Mesothelial cell of epicardium (in vitro differentiated cells): ENCODE measurements at places on chromosomes 7 and 10.

DNA sequence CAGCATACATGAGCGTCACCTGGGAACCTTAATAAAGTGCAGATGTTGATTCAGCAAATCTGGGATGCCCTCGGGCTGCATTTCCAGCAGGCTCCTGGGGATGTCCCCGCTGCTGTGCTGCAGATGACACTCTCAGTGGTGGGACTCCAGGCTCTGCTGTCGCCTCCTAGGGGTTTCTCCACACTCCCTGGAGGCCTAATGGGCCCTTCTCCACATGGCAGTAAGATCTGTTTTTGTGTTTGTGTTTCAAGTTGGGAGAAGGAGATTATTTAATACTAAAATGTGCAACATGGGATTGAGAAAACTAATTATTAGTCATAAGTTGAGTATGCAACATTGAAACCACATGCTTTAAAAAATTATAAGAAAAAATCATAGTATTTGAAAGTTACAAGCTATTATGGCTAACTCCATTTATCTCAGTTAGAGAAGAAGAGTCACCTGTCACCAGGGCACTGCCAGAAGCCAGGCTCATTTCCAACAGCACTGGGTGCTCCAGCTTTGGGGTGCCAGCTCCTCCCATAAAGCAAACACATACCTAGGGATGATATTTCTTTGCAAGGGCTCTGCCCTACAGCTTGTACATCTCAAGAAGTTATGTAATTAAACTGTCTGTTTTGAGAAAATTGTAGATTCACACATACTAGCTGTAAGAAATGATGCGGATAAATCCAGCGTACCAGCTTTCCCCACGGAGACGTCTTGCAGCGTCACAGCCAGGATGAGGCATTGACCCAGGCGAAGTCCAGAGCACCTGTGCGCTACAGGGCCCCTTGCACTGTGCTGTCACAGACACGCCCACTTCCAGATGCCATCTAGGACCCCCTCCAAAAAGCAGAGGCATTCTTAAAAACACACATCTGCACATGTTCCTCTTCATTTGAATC is 106.4 kb downstream of the EGFR start:
- no peak for DNase-seq

GRCh38 chr7:33799766-33800165 is 105.6 kb upstream of the BMPER start:
- DNase-seq, result no peak

DNA sequence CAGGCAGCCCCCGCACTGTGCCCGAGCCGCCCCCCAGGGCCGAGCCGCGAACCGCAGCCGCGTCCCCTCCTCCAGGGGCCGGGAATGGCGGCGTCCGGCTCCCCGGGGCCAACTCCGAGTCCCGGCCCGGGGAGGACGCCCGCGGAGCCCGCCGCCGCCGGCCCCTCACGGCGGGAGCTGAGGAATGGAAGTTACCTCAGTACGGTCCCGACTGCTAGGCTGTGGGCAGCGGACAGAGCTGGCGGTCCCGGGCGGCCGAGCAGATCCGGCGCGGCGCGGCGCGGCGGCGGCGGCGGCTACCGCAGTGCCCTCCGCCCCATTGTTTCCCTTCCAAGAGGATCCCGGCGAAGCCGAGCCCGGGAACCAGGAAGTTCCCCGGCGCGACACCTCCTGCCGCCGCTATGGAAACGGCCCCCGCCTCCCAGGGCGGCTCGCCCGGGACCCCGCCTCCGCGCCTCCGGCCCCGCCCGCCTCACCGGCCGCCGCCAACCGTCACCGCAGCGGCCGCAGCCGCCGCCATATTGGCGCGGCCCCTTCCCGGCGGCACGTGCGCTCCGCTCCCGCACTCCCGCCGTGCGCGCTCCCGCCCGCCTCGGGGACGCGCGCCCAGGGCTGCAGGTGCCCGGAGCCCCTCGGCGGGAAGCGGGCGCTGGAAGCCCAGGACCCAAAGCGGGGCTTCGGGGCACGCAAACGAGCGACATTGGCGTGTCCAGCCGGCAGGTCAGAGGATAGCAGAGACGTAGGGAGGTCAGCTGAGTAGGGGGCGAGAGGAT is at the start of gene USP6NL:
TSS of gene USP6NL (minus strand) at position 403 of the 773 bp plus-strand sequence. CDS start 14,016 bp downstream, outside the sequence.
- DNase-seq, result peak; percentile 91

DNA sequence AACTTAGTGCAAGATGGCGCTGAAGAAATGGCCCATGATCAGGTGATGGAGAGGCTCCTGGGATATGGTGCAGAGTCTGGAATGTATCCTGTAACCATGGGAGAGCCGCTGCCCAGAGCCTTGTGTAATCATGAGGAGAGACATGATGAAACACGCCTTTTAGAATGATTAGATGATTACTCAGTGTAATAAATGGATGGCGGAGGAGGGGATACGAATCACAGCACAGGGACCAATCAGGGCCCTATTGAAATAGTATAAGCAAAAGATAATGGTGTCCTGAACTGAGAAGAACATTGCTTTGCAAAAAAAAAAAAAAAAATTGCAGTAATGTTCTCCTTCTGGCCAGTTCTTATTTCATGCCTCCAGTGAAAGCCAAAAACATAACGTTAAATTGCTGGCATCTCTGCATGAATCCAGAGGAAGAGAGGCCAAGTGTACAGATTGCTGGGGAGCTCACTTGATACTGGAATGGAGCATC is 668.5 kb upstream of the AUTS2 start:
- no peak for DNase-seq

DNA sequence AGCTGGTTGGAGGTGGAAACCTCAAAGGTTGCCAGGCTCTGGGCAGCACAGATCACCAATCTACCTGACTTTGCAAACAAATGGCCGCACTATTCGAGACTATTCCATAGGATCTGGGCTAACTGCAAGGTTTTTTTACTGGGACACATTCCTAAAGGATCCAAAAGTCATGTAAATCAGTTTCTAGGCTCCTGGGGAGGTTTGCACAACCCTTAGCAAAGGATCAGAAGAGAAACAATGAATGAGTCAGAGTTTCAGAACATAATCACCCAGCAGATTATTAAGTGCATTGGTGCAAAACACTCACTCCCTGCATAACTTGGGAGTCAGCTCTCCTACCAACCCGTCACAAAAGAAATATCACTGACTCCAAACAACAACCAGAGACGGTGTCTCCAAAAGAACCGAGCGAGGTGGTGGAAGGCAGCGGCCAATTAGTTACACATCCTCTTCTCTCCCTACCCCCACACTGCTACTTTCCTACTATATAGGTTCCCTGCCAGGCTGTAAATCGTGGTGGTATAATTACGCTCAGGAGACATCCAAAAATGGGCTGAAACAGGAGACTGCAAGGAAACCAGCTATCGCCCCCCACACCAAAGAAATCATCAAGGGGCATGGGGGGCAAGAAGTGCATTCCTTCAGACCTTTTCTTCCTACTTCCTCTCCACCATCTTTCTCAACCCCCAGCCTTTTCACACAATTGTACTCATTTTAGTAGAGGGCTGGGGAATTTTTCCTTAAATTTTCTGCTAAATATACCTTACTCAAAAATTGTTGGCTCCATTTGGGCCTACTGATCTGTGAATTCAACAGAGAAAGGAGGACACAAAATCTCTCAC is 3.2 kb downstream of the UBE2H start:
- DNase-seq, result no peak

DNA sequence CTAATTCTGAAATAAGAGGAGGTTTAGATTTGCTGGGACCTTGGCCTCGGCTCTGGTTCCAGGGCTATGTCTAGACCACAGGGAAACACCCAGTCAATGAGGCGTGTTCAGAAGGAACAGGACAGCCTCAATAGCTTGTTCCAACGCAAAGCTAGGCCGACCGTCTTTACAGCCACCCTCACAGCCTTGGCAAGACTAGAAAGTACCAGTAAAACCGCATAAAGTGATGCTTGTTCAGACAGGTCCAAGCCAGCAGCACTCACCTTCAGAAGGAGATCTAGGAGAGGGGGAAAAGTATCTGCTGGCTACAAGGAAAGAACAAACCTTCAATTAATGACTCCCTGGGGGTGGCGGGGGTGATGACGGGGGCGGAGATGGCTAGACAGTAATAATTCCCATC is 50.1 kb upstream of the LMTK2 start:
- no peak for DNase-seq

DNA sequence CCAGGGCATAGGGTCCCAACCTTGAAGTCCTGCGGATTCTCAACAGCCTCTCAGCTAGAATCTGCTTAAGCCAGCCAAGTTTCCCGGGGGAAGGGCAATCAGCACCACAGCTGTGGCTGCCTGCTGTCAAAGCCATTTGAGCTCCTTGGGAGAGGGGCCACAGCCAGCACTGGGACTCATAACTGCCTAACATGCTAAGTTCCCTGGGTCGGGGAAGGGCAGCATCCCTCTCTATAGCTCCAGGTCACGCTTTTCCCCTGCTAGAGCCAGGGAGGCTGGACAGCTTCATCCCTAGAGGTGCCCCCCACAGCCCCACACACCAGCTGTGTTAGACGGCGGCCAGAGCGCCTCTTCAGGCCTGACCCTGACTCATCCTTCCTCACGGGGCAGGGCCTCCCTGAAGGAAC is 49.6 kb upstream of the PDE1C start:
- no peak for DNase-seq

GRCh38 chr10:48978318-48978717 is 38.7 kb upstream of the LRRC18 start:
- no peak for DNase-seq

DNA sequence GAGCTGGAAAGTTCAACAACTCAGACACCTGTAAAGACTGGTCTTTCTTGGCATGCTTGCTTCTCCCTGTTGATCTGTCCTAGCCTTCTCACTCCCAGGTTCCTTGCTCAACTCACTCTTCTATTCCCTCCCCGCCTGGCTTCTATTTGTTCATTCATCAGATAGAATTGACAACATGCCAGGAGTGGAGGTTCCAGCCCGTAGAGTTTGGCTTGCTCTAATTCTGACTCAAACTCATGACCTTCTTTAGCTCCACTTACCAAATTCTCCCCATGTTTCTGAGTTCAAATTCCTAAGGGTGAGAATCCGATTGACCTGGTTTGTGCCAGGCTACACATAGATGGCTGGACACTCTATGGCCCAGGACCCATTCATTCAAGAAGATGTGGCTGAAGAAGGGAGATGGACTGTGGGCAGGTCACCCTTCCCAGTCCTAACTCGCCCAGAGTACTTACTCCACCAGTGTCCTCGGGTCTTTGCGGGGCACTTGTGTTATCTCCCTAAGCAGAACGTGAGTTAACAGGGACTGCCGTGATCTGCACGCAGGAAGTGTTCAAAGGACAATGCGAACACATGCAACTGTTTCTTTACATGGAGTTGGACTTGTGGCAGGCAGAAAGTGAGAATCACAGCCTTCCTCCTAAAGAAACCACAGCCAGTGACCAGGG is 4.0 kb upstream of the TMEM236 start:
- no peak for DNase-seq

DNA sequence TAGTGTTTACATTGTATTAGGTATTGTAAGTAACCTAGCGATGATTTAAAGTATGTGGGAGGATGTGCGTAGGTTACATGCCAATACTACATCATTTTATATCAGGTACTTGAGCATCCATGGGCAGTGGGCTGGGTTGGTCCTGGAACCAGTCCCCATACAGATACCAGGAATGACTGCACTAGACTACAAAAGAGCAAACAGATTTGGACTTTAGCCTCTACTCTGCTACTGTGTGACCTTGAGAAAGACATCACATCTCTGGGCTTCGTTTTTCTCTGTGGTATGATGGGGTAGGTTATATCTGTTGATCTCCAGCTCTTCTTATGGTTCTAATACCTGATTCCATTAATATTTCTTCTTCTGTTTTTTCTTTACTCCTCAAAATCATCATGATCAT is 412.5 kb upstream of the LRGUK start:
- DNase-seq, result no peak

DNA sequence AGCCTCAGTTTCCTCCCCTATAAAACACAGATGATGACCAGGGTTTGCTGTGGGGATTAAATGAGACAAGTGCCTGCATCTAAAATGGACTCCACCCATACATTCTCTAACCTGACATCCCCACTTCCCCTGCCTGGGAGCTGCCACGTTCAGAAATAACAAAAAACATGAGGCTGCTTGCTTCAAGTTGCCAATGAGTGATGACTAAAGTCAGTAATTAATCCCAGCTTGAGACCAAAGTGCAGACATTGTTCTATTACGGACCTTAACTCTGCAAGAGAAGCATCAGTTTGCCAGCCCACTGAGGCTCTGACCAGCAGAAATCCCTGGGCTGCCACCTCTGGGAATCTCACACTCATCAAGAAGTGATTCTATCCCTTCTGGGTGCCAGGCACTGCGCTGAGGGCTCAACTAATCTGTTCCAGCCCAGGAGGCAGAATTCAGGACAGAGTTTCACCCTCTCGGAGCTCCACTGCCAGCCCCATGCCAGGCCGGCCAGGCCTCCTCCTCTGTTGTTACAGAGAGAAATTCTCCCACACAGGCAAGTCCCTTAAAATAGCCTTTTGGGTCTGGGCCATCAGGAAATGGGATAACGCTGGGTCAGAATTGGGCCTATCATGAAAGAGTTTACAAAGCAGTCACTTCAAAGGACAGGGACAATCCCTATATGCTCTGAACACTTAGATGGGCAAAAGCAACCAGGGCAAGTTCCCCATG is 11.4 kb downstream of the SH3PXD2A start:
- DNase-seq, result no peak
